NCI-H1694 treated with DMSO at 0.1 percent for 48 hours (cell line): ENCODE measurements at places on chromosomes 1 and 21.

DNA sequence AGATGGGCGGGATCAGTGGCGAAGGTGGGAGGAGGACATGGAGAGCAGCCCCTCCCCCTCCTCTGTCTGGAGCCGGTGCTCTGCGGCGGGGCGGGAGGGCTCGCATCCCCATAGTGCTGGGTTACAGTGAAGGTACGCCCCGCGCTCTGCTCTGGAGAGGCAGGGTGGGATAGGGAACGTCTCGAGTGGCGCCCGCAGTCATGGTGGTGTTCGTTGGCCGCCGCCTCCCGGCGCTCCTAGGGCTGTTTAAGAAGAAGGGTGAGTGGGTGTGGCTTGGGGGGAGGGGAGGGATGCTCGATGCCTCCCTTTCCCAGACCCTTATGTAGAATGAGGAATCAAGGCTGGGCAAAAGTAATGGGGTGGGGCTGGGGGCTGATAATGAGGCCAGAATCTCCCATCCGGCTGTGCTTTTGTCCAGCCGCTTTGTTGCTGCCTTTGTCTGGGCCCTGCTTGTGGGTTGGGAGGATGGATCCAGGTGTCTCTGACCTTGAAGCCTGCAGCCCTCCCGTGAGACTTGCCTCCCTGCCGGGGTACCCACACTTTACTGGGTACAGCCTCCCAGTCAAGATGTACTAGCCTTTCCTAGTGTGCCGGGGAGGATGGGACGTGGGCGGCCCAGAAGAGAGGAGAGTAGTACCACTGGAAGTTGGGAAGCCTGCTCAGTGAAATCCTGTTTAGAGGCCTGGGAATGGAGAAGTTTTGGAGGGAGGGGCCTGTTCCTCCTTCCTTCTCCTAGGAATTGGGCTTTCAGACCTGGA is 51.4 kb downstream of the YARS1 start:
- peak; percentile 82 for DNase-seq

- no peak for DNase-seq
These were observed 151.9 kb downstream of the TNFSF18 start for GRCh38 chr1:172898866-172899265.

- DNase-seq = no peak
These were observed 24.9 kb downstream of the OLFML2B start for GRCh38 chr1:161998811-161999210.

- no peak for DNase-seq
These were observed 25.3 kb upstream of the CR2 start for GRCh38 chr1:207428783-207429182.

GRCh38 chr1:228984646-228985631 is 249.7 kb downstream of the RHOU start:
- no peak for DNase-seq

GRCh38 chr1:115160728-115161127 is 71.4 kb upstream of the TSPAN2 start:
- no peak for DNase-seq

- no peak for DNase-seq
These were observed 26.0 kb downstream of the ETNK2 start for GRCh38 chr1:204125759-204126351.

- no peak for DNase-seq
These were observed 70.3 kb downstream of the MAP10 start for GRCh38 chr1:232875536-232875935.

DNA sequence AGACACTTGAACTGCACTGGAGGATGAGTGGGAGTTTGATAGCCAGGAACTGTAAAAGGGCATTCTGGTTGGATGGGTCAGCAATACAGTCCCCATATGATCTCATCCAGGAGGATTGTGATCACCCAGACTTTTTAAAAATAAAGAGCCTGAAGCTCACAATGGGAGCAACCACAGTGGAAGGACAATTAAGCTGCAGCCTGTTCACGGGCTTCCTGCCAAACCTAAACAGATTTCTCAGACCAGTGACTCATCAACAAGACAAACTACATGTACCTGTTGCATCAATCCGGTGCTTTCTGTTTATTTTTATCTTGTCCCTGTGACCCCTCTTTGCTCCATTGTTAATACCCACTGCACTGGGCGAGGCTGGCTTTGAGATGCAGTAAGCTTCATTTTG is 52.3 kb downstream of the PAPPA2 start:
- peak; percentile 23 for DNase-seq

DNA sequence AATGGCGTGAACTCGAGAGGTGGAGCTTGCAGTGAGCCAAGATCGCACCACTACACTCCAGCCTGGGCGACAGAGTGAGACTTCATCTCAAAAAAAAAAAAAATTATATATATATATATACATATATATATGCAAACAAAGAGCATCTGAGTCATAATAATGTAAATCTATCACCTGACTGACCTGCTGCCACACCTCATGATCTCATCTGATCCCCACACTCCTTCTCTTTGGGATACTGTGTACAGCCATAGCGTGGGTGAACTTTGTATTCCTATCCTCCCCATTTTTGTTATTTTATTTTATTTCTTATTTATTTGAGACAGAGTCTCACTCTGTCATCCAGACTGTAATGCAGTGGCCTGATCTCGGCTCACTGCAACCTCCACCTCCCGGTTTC is 2.6 kb upstream of the HDAC1 start:
- DNase-seq = no peak

DNA sequence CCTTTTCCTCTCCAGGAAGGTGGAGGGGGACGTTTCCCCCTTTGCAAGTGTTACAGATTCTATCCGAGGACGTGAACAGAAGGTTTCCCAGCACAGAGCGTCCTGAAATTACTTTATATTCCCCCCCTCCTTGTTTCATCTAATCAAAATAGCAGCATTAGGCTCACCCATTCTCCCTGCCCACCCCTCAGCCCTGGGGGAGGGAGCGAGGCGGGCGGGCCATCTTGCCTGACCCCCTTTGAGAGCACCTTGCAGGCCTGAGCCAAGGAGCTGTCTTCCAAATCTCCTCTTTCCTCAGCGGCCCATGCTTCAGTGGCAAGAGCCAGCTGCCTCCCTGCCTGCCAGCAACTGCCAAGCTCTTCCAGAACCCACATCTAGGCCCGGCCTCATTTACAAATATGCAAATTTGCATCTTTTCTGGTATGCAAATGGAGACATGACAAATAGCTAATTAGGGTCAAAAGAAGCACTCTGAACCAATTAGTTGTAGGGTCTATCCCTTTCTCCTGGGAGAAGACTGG is 69.1 kb upstream of the POU3F1 start:
- DNase-seq = no peak

DNA sequence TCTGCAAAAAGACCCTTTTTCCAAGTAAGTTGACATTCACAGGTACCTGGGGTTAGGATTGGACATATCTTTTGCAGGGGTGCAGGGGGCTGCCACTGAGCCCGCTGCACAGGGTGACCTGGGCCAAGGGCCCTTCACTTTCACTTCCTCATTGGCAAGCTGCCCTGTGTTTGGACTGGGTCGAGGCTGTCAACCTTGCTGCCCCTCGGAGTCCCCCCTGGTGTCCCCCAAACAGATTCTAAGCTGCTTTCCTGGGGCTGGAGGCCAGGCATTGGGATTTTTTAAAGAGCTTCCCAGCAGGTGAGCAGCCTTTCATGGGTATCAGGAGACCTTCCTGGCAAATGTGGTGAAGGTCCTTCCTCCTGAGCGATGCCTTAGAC is 7.9 kb upstream of the UMODL1 start:
- no peak for DNase-seq

GRCh38 chr1:204213668-204214662 is at the start of gene GOLT1A:
Gene GOLT1A, minus strand, starts transcription at chr1:204213988. Its CDS starts 82 bp downstream, at chr1:204213906.
- peak; percentile 33 for DNase-seq

GRCh38 chr1:24769656-24770651 is 24.7 kb downstream of the CLIC4 start:
- DNase-seq = no peak

GRCh38 chr1:151290709-151291303 is 8.7 kb downstream of the ZNF687 start:
- no peak for DNase-seq
